Fibroblast of mammary gland (primary cell): ENCODE measurements at places on chromosomes 2 and 18.

GRCh38 chr18:25420077-25420825 is 68.3 kb upstream of the ZNF521 start:
- no peak for DNase-seq

DNA sequence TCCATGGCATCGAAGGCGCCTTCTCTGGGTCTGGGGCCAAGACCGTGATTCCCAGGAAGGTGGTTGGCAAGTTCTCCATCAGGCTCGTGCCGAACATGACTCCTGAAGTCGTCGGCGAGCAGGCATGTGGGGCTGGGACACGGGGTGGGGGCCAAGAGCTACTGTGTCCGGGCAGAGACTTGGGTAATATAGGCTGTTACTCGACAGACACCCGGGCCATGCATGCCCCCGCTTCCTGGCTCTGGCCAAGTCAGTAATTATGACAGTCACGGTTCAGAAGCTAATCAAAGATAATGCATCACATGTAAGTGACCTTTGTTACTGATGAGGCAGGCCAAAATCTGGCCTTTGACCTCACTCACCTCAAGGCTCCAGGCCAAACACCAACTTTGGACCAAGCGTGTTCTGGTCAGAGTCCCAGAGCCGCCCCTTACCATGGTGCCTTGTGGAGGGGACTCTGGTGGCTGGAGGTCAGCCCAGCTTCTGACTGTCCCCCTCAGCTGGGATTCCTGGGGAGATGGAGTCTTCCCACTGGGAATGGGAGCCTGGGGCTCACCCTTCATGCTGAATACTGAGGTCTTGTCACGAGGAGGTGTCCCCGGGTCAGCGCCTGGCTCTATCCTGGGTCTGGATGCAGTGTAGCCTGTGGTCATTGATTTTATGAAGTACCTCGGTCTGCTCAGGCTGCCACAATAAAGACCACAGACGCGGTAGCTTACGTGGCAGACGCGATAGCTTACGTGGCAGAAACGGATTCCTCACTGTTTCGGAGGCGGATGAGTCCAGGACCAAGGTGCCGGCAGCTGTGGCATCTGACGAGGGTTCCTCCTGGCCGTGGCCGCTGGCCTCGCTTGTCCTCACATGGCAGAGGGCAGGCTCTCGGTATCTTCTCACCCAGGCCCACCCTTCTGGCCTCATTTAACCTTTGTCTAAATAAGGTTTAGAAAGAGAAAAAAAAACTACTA is 17.7 kb upstream of the CNDP1 start:
- no peak for DNase-seq

DNA sequence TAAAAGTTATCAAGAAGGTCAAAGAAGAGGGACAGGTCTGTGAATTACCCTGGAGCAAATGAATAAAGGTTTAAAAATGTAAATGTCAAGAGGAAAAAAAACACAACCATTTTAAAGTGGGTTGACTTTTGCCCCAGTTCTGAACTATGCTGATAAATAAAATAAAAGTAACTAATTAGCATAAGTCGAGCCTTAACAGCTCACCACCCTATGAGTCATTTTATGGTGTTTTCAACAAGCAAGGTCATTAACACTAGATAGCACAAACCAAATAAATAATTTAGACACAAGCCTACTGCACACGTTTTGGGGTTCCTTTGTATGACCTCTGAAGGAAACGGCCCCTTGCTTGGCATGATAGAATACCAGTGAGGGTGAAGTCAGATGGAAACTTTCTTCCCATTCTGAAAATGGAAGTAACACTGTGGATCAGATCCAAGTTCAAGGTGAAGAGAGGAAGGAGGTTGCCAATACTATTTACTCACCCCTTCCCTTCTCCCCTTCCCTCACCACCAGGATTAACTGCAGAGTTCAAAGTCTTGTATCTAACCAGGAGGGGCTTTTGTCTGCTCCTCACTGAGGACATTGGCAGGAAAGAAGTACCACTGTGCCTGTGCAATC is 380.0 kb upstream of the ACVR2A start:
- no peak for DNase-seq

- DNase-seq: no peak
Observed at GRCh38 chr2:16022548-16023240, 82.3 kb downstream of the MYCN start.

DNA sequence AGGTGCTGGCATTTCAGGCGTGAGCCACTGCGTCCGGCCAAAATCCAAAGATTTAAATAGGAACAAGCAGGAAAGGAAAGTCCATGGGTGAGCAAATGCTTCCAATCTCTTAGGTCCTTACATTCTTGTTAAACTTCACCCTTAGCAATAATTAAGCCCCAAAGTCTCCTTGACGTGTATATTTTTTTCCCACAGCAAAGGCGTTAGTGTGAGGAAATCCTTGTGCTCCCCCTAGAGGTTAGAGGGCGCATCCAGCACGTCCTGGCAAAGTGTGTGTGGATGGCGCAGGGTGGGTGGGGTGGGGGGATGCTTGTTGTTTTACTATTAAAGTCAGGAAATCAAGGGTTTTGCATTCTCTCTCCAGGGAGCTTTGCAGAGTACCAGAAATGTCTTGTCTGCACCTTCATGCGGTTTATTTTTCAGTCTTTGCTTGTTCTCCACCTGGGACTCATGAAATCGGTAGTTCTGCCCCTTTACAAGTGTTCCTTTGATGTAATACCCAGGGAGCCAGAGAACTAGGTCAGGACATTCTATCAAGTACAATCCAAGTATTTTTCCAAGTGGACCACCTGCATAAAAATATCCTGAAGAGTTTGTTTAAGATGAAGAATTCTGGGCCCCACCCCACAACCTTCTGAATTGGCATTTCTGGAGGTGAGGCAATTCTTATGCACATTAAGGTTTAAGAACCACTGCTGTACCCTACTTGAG is 22.2 kb upstream of the ITSN2 start:
- DNase-seq: peak; percentile 71

DNA sequence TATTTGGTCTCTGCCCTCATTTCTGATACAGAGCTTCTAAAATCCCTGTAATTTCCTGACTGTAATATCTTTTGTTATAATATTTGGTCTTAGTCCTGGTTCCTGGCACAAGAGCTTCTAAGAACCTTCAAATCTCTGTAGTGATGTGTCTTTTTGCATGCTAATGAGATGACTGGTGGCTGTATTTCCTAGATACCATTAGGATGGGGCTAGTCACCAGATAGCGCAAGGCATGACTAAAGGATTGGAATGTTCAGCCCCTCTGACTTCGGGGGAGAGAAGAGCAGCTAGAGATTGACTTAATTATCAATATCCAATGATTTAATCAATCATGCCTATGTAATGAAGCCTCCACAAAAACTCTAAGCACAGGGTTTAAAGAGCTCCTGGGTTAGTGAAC is 620.8 kb upstream of the ACVR2A start:
- DNase-seq: peak; percentile 16

- peak; percentile 17 for DNase-seq
Observed at GRCh38 chr2:198657512-198658121, 800.1 kb downstream of the SATB2 start.

- DNase-seq: no peak
Observed at GRCh38 chr2:171210864-171211431, 50.3 kb upstream of the TLK1 start.

DNA sequence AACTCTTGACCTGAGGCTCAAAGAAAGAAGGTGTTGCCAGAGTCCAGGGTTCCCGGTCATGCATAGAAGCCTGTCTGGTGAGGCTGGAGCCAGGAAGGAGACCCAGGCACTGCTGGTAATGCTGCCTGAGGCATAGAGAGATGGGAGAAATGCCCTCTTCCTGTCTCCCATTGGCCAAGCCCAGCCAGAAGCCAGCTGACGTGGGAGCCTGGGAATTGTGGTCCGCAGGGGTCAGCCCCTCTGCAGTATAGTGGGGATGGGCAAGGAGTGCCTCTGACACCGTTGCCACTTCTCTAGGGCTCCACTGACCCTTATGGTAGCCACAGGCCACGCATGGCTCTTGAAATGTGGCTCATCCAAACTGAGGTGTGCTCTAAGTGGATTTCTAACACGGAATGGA is 95.7 kb downstream of the CTIF start:
- no peak for DNase-seq

DNA sequence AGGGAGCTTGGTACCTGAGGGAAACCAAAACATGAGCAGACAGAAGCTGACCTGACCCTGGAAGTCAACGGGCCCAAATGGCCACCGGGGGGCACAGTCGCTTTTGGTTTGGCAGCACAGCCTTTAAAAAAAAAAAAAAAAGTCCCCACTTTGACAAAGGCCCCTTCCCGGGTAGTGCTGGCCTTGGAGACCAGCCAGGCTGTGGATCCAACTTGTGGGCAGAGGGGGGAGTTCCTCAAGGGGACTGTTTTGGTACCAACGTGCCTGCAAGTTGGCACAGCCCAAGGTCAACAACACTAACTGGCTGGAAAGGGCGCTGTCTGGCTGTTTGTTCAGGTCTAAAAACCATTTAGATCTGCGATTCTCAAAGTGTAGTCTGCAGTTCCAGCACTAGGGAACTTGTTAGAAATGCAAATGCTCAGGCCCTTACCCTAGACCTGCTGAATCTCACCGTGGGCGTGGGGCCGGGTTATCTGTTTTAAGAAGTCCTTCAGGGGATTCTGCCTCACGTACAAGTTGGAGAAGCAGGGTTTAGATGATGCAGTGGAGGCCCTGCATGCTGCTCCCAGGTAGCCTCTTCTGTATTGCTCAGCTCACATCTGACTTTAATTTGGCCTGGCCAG is 83.0 kb downstream of the LPIN1 start:
- DNase-seq: peak; percentile 55

GRCh38 chr2:202848813-202849212 is 22.8 kb downstream of the ICA1L start:
- no peak for DNase-seq

- DNase-seq: no peak
Observed at GRCh38 chr2:67240507-67240906, 156.6 kb upstream of the ETAA1 start.

DNA sequence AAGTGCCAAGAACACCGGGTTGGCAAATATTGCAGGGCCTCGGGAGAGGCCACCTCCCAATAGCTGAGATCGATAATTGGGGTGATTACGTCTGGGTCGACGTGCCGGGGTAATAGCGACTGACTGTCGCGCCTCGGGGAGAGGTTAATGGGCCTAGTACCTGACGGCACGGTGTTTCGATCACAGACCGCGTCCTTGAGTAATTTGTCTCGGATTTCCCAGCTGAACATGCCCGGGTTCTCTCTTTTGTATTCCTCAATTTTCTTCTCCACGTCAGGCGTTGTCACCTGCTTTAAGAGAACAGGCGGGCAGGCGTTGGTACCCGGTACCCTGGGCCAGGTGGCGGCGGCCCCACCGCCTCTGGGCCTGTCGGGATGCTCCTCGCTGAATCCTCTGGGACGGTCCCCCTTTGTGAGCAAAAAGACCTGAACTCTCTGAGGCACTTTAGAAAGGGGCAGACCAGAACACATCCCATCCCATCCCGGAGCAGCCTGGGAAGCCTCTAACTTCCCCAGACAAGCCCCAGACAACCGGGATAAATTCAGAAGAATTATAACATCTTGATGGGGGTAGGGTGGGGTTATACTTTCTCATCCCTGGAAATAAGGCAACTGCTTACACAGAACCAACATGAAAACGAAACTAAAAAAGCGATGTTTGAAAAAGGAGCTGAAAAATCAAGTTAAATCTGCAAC is 3.3 kb downstream of the PAX3 start:
- no peak for DNase-seq

DNA sequence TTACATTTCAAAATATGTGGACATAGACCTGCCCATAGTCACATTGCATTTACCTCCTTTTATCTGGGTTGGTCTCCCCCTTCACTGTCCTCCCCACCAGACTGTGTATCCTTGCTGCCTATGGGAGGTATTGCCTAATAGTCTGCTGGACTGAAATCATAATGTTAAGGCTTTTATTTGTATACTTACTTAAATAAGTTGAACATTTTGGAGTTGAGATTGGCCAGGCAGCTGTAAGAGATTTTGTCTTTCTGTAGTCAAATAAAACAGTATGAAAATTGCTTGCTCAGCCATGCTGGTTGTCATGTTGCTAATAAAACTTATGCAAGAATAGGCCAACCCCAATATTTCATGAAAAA is 280.9 kb downstream of the PTPRM start:
- no peak for DNase-seq

- DNase-seq: no peak
Observed at GRCh38 chr18:46510386-46510785, 146.6 kb downstream of the LOXHD1 start.

DNA sequence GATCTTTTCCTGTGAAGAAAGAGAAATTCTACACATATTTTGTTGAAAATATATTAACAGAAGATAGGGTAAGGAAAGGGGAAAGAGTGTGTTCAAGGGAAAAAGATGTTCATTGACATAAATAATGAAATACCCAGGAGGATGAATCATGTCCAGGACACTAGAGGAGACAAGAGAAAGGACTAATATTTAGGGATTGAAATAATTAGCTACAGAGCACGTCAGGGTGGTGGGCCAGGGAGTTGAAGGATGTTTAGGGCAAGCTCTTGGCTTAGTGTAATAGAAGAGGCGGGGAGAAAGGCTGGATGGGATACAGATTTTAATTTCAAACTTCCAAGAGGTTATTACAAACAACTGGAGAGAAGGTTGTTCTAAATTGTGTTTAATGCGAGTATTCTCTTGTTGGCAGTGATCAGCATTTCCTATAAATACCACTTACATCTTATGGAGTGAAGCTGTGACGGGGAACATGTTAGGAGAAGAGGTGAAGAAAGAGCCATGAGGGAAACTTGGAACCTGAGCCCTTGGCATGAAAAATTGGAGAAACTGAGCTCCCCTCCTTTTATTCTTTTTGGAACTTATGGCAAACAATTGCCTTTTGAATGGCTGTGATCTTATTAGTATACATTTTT is 36.6 kb upstream of the CETN1 start:
- no peak for DNase-seq

GRCh38 chr2:227374158-227374557 is 4.9 kb downstream of the TM4SF20 start:
- DNase-seq: peak; percentile 63

GRCh38 chr18:8040021-8040420 is 472.9 kb downstream of the PTPRM start:
- no peak for DNase-seq

DNA sequence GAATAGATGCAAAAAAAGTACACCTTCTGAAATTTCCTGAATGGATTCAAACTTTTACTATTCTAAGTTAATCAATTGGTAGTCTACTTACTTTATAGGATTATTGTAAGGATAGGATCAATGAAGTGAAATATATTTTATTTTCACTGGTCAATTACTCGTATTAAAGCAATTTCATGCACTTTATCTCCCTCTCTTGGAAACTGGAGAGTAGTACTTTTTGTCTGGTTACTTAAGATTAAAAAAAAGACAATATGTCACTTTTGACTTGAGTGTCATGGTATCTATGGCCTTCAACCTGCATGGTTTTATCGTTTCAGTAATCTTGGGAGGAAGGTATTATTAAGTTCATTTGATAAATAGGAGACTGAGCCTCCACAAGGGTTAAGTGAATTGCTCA is 1.0 kb upstream of the KYNU start:
- DNase-seq: peak; percentile 47
